WTC11 (cell line): ENCODE measurements at places on chromosomes 11 and 22. TPM values are rescaled to one million over a fixed set of nuclear protein-coding genes. Genes with fewer than 3 reads are reported as not detected.

GRCh38 chr22:25364736-25365241 is 145.3 kb downstream of the CRYBB2 start:
- H3K4me3 ChIP-seq: no peak overlapping the region
- H3K36me3 ChIP-seq: no peaks in the 10 kb centered on the region
- H3K27me3 ChIP-seq: no peaks in the 10 kb centered on the region
- no peak for DNase-seq
- no peak overlapping the region for H3K27ac ChIP-seq
- H3K4me1 ChIP-seq: no peaks in the 10 kb centered on the region

DNA sequence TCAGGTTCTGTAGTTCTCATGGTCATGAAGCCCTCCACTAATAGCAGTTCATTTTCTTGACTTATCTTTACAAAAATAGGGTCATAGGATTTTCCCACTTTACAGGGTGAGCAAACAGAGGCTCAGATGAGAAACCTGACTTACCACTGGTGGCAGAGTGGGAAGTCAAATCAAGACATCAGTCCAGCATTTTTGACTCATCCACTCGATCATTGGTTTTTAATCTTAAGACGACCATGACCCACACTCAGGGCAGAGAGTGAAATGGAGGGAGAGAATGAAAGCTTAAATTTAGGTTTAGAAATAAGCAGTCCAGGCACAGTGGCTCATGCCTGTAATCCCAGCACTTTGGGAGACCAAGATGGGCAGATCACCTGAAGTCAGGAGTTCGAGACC is 42.1 kb downstream of the RTL6 start:
- no peak overlapping the region for H3K27ac ChIP-seq
- H3K27me3 ChIP-seq: no peaks in the 10 kb centered on the region
- DNase-seq: no peak
- H3K4me3 ChIP-seq: no peak overlapping the region
- peaks cover 2% of the 10 kb centered on the region; the same call in 1 of the 2 replicates for H3K4me1 ChIP-seq

The PAMR1 gene
- 2.3 to 3.2 TPM (median 2.8 TPM) in 3 replicates for total RNA-seq

The LRRC56 gene
- 2.3 to 3.4 TPM (median 2.5 TPM) in 3 replicates for total RNA-seq

DNA sequence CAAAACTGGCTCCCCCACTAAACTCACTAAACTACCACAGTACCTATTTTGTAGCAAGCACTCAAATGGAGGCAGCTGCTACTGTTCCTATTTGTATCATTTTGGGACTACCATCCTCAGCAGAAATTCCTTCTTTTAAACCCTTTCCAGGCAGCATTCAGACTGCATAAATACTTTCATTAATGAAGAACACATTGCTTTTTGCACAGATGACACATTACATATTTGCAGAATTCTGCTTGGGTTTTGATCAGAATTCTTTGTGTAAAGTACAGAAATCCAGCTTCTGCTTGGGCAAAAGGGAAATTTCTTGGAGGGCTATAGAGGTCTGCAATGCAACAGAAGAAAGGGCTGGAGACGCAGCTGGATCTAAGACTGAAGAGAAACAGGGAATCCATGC is 24.2 kb downstream of the RBX1 start:
- H3K4me1 ChIP-seq: no peaks in the 10 kb centered on the region
- no peak for DNase-seq
- no peak overlapping the region for H3K4me3 ChIP-seq

The SIK2 gene
- total RNA-seq: 6.7 to 8.6 TPM (median 7.2 TPM) in 3 replicates

DNA sequence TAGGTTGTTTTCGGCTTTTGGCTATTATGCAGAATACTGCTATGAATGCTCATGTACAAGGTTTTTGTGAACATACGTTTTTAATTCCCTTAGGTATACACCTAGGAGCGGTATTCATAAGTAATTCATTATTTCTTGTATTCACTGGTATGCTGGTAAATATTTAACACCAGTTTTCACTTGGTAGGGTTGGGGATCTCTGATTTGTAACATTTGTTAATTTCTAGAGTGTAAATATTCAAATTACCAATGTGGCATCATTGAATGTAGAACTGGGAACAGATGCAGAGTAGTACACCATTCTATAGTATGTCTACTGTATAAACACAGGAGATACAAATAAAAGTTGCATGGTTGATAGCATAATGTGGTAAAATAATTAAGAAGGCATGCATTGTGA is 16.3 kb downstream of the GVQW3 start:
- no peaks in the 10 kb centered on the region for H3K36me3 ChIP-seq
- DNase-seq: no peak
- H3K27ac ChIP-seq: no peak overlapping the region

The GGTLC3 gene
- not detected in 3 replicates for total RNA-seq

DNA sequence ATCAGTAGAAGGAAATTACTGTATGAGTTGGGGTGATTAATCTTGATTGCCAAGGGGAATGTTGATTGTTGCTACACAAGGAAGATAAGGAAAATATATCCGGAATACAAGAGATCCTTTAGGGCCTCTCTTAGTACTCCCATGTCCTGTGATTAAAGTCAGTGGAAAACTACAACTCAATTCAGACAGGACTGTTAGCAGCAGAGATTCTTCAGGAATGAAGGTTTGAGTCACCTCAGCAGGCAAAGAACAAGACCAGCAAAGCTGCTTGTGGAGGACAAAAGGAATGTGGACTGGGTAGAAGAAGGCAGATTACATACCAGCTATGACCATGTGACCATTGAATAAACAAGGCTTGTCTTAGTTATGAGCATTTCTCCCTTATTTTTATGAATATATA is 478.2 kb downstream of the BUD13 start:
- no peak overlapping the region for H3K27ac ChIP-seq
- H3K27me3 ChIP-seq: no peaks in the 10 kb centered on the region; the same call in 1 of the 2 replicates
- H3K36me3 ChIP-seq: peaks cover 17% of the 10 kb centered on the region
- H3K4me1 ChIP-seq: peaks cover 7% of the 10 kb centered on the region
- DNase-seq: no peak

The MFRP gene
- total RNA-seq: not detected in 3 replicates

DNA sequence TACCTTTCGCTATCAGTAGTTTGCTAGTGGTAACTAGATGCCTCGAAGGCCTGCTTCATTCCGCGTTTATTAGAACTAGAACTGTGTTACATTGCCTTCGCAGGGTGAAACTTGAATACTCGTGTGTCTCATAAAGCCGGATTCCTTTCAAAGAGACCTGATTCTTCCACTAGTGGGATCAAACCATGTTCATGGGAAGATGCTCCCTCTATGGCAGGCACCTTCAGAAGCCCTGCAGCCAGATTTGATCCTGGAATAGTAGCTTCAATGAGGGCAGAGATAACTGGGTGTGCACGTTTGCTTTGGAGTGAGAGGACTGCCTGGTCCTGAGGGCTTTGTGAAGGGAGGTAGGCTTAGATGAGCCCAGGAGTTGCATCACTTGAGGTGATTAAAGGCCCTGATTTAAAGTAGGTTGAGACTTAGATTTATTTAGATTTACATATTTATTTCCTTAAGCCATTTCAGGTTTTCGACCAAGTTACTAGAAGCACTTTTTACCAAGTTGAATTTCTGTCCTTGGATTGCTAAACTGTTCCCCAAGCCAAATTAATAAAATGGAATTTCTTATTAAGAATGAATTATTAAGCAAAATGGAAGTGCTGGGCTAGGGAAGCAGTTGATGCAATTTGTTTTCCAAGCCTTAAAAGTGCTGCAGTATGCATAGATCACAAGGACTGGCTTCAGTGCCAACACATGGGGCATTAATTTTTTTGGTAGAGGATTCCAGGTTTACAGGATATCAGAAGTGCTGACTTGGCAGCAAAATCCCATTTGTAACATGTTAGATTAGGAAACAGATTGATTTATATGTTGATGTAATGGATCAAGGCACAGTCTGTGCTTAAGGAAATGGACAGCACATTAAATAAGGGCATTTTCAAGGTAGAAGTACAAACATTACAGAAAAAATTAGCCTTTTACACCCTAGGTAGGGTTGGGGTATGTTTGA is 32.9 kb downstream of the APLP2 start:
- H3K27me3 ChIP-seq: no peaks in the 10 kb centered on the region
- H3K36me3 ChIP-seq: peaks cover 15% of the 10 kb centered on the region
- DNase-seq: no peak
- no peak overlapping the region for H3K4me3 ChIP-seq
- H3K27ac ChIP-seq: peak overlapping the region; percentile 42; the same call in 1 of the 2 replicates

GRCh38 chr22:32622744-32623110 is 148.1 kb downstream of the FBXO7 start:
- peak overlapping the region; percentile 91 for H3K27ac ChIP-seq
- H3K4me1 ChIP-seq: peaks cover 22% of the 10 kb centered on the region
- peaks cover 5% of the 10 kb centered on the region for H3K27me3 ChIP-seq
- peaks cover 4% of the 10 kb centered on the region for H3K36me3 ChIP-seq
- H3K4me3 ChIP-seq: peak overlapping the region; percentile 7; the same call in 1 of the 2 replicates

The SMC1B gene
- 0.07 to 0.18 TPM (median 0.11 TPM) in 3 replicates for total RNA-seq

GRCh38 chr22:41682033-41682807 is 6.4 kb downstream of the SNU13 start:
- no peaks in the 10 kb centered on the region for H3K27me3 ChIP-seq
- peak; percentile 85 for DNase-seq
- peaks cover 28% of the 10 kb centered on the region for H3K36me3 ChIP-seq
- H3K27ac ChIP-seq: peak overlapping the region; percentile 98
- H3K4me1 ChIP-seq: peaks cover 2% of the 10 kb centered on the region

GRCh38 chr22:36405671-36406538 is 18.1 kb upstream of the MYH9 start:
- peaks cover 16% of the 10 kb centered on the region for H3K4me1 ChIP-seq
- H3K4me3 ChIP-seq: no peak overlapping the region
- DNase-seq: no peak
- H3K27me3 ChIP-seq: no peaks in the 10 kb centered on the region
- peak overlapping the region; percentile 30 for H3K27ac ChIP-seq
- H3K36me3 ChIP-seq: no peaks in the 10 kb centered on the region

DNA sequence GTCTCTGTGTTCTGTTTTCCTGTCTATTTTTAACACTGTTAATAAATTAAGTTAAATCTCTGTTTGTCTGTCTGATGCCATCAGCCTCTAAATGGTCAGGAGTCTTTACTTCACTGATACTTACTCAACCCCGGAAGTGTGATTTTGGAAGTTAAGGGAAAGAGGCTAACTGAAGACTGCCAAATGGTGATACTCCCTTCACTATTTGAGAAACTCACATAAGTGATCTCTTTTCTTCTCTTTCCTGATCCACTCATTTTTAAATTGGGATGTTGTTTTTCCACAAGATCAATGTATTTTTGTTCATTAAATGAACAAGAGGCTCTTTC is 389 bp upstream of the CASP12 start:
- 0 out of 2 replicates have a peak, but pooled peaks cover 2% of the 10 kb centered on the region for H3K36me3 ChIP-seq
- DNase-seq: no peak
- H3K4me1 ChIP-seq: peaks cover 37% of the 10 kb centered on the region
- no peaks in the 10 kb centered on the region for H3K27me3 ChIP-seq
- H3K27ac ChIP-seq: no peak overlapping the region
- no peak overlapping the region for H3K4me3 ChIP-seq

GRCh38 chr11:107716884-107717532 is 5.2 kb upstream of the SLN start:
- no peak overlapping the region for H3K27ac ChIP-seq
- H3K36me3 ChIP-seq: no peaks in the 10 kb centered on the region
- peaks cover 3% of the 10 kb centered on the region for H3K27me3 ChIP-seq
- no peak overlapping the region for H3K4me3 ChIP-seq
- no peak for DNase-seq

The CEND1 gene
- total RNA-seq: 2.0 to 3.1 TPM (median 2.7 TPM) in 3 replicates

DNA sequence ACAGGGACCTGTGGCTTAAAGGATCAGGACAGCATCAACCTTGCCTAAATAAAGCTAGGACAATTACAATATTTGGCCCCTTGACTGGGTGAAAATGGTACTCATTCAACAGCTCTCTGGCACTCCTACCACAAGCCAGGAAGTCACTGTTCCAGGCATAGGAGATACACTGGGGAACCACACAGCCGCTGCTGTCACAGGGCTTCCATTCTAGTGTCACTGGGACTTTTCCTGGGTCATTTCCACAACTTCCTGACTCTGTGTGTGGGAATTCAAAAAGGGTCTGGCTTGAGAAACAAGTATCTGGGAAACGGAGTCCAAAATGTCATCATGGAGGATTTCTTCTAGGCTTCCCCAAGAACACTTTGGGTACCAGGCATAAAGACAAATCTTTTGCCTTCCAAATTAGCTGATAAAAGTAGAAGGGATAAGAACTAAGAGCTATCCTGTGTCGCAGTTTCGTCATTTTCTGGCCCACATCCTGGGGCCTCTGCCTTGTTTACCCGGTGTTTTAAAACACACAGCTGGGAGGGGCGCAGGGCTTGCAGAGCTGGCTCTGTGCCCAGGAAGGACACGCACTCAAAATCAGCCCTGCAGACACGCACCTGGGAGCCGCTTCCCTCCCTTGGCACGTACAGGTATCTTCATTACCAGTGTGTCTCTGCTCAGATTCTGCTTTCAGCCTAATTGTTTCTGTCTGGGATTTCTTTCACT is 38.0 kb downstream of the TMEM45B start:
- H3K27ac ChIP-seq: no peak overlapping the region
- no peak overlapping the region for H3K4me3 ChIP-seq

The GALNT18 gene
- 4.4 to 5.0 TPM (median 5.0 TPM) in 3 replicates for total RNA-seq

The TSGA10IP gene
- total RNA-seq: 3.4 to 4.5 TPM (median 4.1 TPM) in 3 replicates

- H3K27ac ChIP-seq: no peak overlapping the region
- H3K27me3 ChIP-seq: peaks cover 25% of the 10 kb centered on the region
- H3K4me3 ChIP-seq: no peak overlapping the region
Measured at GRCh38 chr22:36862251-36863242, 1.7 kb downstream of the NCF4 start.

- H3K4me3 ChIP-seq: no peak overlapping the region
- H3K27me3 ChIP-seq: peaks cover 7% of the 10 kb centered on the region; the same call in 1 of the 2 replicates
- DNase-seq: no peak
- no peak overlapping the region for H3K27ac ChIP-seq
- H3K4me1 ChIP-seq: no peaks in the 10 kb centered on the region
Measured at GRCh38 chr11:19026862-19027261, 33.7 kb downstream of the MRGPRX2 start.
